ENCODE measurements at places on chromosomes 3 and 15.

GRCh38 chr3:52528586-52529375 is 4.9 kb downstream of the NT5DC2 start:
- no peak overlapping the region for H3K27ac ChIP-seq
- peaks cover 53% of the 10 kb centered on the region for H3K4me1 ChIP-seq
- no peak overlapping the region for H3K4me3 ChIP-seq
- DNase-seq: peak; percentile 7
- H3K36me3 ChIP-seq: no peaks in the 10 kb centered on the region

GRCh38 chr3:62768896-62769295 is 106.3 kb downstream of the CADPS start:
- no peak overlapping the region for H3K27ac ChIP-seq
- H3K4me1 ChIP-seq: no peaks in the 10 kb centered on the region
- H3K27me3 ChIP-seq: no peaks in the 10 kb centered on the region
- DNase-seq: no peak
- H3K4me3 ChIP-seq: no peak overlapping the region

- H3K27ac ChIP-seq: no peak overlapping the region
- no peaks in the 10 kb centered on the region for H3K36me3 ChIP-seq
- DNase-seq: no peak
- H3K4me1 ChIP-seq: peaks cover 8% of the 10 kb centered on the region
Measured at GRCh38 chr15:91050128-91050455, 27.7 kb upstream of the VPS33B start.

DNA sequence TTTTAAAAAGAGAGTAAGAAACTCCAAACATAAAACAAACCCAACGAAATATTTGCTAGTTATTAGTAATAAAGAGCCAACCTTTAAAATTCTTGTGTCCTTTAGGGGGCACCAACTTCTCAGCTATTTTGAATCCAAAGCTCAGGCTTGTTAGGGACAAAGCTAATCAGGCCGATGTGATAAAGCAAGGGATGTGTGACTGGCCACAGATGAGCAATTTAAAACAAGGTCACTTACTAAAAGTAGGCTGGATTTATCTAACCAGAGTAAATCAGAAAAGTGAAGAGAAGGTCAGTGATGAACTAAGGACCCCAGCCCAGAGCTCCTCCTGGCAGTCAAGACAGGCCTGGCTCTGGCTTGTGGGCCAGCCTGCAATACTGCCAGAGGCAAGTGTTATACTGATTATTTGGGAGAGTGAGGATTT is 108.5 kb downstream of the CYP19A1 start:
- H3K27me3 ChIP-seq: no peaks in the 10 kb centered on the region
- H3K36me3 ChIP-seq: no peaks in the 10 kb centered on the region
- H3K27ac ChIP-seq: no peak overlapping the region
- H3K4me3 ChIP-seq: no peak overlapping the region
- DNase-seq: no peak

DNA sequence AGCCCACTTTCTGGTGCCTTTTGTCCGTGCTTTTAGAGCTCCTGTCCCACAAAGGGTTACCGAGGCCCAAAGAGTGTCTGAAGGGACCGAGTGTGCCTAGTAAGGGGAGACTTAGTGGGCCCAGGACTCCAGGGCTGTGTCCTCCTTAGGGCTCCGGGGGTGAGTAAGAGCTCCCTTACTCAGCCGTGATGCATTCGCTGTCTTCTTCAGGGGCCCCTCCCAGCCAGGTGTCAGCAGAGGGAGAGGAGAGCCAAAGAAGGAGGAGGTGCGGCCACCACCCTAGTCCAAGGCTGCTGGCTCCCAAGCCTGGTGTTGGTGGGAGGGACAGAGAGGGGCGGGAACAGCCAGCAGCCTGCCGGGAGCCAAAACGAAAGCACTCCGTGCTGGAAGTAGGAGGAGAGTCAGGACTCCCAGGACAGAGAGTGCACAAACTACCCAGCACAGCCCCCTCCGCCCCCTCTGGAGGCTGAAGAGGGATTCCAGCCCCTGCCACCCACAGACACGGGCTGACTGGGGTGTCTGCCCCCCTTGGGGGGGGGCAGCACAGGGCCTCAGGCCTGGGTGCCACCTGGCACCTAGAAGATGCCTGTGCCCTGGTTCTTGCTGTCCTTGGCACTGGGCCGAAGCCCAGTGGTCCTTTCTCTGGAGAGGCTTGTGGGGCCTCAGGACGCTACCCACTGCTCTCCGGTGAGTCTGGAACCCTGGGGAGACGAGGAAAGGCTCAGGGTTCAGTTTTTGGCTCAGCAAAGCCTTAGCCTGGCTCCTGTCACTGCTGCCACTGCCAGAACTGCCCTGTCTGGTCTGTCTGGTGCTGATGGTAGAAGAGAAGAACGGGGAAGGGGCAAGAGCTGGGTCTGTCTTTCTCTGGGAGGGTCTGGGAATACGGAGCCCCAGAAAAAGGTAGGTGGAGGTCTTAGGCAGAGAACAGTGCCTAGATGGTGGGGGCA is at the start of gene IL17RC:
TSS of gene IL17RC (plus strand) at position 365 of the 947 bp plus-strand sequence. CDS start at position 583, 218 bp downstream.
- H3K27ac ChIP-seq: peak within 1 kb of the TSS; percentile 84
- peak within 1 kb of the TSS; percentile 68 for H3K4me3 ChIP-seq
- H3K36me3 ChIP-seq: peaks cover 14% of the 10 kb centered on the region
- H3K4me1 ChIP-seq: peaks cover 63% of the 10 kb centered on the region
- no peaks in the 10 kb centered on the region for H3K27me3 ChIP-seq

- H3K27me3 ChIP-seq: no peaks in the 10 kb centered on the region
- no peak overlapping the region for H3K27ac ChIP-seq
- H3K36me3 ChIP-seq: peaks cover 15% of the 10 kb centered on the region
- peak; percentile 70 for DNase-seq
- H3K4me3 ChIP-seq: no peak overlapping the region
- H3K4me1 ChIP-seq: peaks cover 19% of the 10 kb centered on the region
Measured at GRCh38 chr3:58082047-58082446, 73.8 kb downstream of the FLNB start.

- DNase-seq: peak; percentile 80
- no peak overlapping the region for H3K4me3 ChIP-seq
- H3K4me1 ChIP-seq: no peaks in the 10 kb centered on the region
- H3K27ac ChIP-seq: no peak overlapping the region
- no peaks in the 10 kb centered on the region for H3K27me3 ChIP-seq
Measured at GRCh38 chr3:55445551-55445950, 41.6 kb downstream of the WNT5A start.

Data from stomach (tissue), 19 donors.